AG10803 (cell line): ENCODE measurements at places on chromosomes 5 and 9.

GRCh38 chr5:43564289-43564850 lies 7.5 kb upstream of the PAIP1 start:
- DNase-seq, result no peak

DNA sequence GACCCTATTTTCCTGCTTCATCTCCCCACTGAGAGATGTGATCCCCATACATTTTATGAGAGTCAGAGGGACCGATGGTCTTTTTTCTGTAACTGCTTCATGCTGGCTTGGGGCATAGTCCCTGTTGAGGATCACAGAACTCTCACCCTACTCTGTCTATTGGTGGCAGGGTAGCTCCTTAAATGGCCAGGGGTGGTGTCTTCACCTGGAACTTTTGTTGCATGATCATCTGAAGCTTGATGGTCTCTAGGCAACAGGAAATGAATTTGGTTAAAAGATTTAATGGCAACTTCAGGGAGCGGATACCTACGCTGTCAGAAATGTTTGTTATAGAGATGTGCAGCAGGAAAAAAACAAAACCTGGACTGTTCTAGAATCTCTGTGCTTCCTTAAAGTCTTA lies 87.0 kb upstream of the GLIS3 start:
- DNase-seq, result no peak

- DNase-seq, result no peak
Measured at GRCh38 chr5:7251132-7251531, 144.8 kb upstream of the ADCY2 start.

GRCh38 chr9:2083479-2083878 lies 68.3 kb downstream of the SMARCA2 start:
- DNase-seq, result peak; percentile 21

GRCh38 chr5:176596689-176597416 lies 13.1 kb downstream of the GPRIN1 start:
- peak; percentile 23 for DNase-seq

DNA sequence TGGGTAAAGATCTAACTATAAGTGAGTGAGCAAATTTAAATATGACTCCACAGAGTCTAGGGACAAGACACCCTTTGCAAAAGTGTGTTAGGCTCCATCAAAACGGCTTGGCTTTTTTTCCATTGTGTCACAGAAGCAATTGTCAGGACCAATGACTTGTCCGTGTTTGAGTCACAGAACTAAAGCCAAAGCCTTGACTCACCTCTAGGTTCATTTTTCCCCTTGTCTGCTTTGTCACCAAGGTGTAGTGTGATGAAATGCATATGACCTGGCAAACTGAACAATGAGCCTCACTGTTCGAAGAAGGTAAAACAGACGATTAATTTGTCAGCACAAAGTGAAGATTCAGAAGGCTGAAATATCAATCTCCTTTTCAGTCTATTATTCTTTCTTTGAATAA lies 331.0 kb downstream of the GLIS3 start:
- peak; percentile 9 for DNase-seq

GRCh38 chr5:97149709-97150108 lies 7.3 kb upstream of the LIX1 start:
- no peak for DNase-seq
